ENCODE measurements at places on chromosomes 2 and 18.

- DNase-seq, result no peak
Observed at GRCh38 chr2:216233281-216233995, 124.3 kb downstream of the XRCC5 start.

- DNase-seq, result no peak
Observed at GRCh38 chr18:11027862-11028261, 121.5 kb downstream of the PIEZO2 start.

- no peak for DNase-seq
Observed at GRCh38 chr2:241951920-241952319, 82.4 kb downstream of the RTP5 start.

GRCh38 chr18:29912351-29912750, 1130.2 kb downstream of the DSC3 start:
- no peak for DNase-seq

GRCh38 chr2:222819722-222820333, 41.0 kb upstream of the ACSL3 start:
- no peak for DNase-seq

All from HEK293T (cell line).